ENCODE measurements at places on chromosomes 7 and 10. TPM values are rescaled to one million over a fixed set of nuclear protein-coding genes. Genes with fewer than 3 reads are reported as not detected.

DNA sequence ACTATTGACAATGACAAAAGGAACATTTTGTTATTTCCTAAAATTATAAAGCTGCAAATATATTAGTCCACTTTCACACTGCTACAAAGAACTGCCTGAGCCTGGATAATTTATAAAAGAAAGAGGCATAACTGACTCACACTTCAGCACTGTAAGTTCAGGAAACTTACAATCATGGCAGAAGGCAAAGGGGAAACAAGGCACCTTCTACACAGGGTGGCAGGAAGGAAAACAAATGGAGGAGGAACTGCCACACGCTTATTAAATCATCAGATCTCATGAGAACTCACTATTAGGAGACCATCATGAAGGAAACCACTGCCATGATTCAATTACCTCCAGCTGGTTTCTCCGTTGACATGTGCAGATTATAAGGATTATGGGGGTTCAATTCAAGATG, 203.1 kb downstream of the TPK1 start:
- no peak for DNase-seq

DNA sequence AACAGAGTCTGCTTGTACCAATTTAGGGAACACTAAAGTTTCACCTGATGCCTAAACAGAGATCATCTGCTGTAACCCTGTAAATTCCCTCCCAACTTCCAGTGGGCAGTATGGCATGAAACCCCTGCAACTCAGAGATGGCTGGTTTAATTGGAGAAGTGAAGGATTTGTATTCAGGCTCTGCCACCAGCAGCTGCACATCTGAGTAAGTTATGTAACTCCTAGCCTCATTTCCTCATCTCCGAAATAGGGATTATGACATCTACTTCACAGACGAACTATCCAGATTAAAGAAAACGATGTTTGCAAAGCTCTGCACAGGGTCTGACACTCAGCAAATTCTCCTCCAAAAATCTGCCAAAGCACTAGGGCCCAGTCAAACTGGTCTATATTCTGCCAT, 493.0 kb downstream of the KCNMA1 start:
- no peak for DNase-seq

GRCh38 chr10:31741473-31741872, 187.2 kb downstream of the ARHGAP12 start:
- no peak for DNase-seq

Gene AIMP2
- 50.6 TPM for total RNA-seq

DNA sequence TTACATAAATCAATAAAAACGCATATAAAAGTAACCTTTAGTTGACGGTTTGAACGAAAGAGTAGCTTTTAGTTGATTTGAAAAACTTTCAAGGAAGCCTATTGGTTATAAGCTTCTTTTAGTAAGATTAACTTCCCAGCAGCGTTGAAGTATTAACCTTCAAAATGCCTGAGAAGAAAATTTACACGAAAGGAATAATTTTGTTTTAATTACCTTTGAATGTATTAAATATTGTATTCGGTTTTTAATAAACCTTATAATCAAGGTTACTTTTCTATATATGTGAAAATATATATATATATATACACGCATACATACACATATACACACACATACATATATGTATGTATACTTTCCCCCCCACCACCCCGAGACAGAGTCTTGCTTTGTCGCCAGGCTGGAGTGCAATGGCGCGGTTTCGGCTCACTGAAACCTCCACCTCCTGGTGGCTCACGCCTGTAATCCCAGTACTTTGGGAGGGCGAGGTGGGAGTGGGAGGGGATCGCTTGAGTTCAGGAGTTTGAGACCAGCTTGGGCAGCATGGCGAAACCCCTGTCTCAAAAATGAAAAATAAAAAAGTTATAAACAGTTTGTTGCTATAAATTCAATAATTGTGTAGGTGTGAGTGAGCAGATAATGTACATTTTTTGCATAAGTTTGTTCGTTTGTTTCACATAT, 57.6 kb upstream of the EZH2 start:
- DNase-seq, result peak; percentile 68

Gene NANOS1
- 0.79 TPM for total RNA-seq

DNA sequence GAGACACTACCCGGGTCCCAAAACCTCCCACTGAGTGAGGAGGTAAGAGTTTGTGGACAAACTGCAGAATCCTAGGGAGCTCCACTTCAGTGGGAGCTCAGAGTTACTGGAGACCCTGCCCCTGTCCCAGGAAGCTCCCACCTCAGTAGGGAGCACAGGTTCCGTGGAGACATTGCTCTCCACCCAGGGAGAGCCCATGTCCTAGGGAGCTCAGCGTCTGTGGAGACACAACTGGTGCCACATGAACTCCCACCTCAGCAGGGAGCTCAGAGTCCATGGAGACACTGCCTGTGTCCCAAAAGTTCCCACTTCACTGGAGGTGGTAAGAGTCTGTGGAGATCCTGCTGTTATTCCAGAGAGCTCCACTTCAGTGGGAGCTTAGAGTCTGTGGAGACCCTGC, 6.3 kb downstream of the MYO1G start:
- DNase-seq, result no peak

DNA sequence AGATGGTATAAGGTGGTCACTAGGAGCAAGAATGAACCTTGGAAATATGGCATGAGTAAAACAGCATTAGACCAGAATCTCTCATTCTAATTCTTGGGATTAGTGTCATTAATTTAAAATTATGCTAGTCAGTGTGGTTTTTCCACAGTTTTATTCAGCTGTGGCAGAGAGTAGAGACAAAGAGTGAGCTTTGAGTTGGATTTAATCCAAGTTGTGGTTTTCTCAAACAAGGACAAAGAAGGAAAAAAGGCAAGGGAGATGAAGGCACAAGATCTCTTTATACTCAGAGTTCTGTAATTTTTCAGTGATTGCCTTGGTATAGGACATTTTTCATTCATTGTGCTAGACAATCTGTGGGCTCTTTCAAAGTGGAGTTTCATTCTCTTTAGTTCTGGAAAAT, 28.2 kb upstream of the AKAP9 start:
- no peak for DNase-seq

DNA sequence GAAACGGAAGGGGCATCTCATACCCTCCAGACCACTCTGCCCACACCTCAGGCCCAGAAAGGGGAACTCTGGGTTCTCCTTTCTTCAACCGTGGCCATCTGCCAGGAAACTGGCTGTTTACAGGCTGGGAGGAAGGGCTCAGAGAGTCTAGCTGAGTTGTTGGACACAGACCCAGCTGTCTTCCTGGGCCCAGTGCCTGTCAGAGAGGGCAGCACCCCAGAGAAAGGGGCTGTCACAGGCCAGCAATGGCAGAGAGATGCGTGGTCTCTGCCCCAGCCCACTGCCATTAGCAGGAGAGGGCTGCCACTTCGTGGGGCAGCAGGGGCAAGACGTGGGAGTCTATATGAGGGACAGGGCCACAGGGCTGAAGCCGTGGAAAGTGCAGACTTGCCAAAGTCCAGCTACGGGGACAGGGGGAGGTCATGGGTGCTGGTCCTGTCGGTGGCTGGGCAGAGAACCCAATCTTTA, 11.0 kb downstream of the GRID1 start:
- no peak for DNase-seq

- peak; percentile 74 for DNase-seq
These were observed 81.4 kb downstream of the ABI1 start for GRCh38 chr10:26779176-26779860.

- DNase-seq, result no peak
These were observed 122.5 kb downstream of the PTPN20 start for GRCh38 chr10:47033541-47034270.

- DNase-seq, result no peak
These were observed 37.3 kb downstream of the INPP5F start for GRCh38 chr10:119762805-119763798.

GRCh38 chr7:33186192-33186591, 56.8 kb downstream of the BBS9 start:
- peak; percentile 40 for DNase-seq

GRCh38 chr10:51843966-51844365, 144.6 kb upstream of the CSTF2T start:
- no peak for DNase-seq

Gene HKDC1
- 3.9 TPM for total RNA-seq

Measured in bronchial epithelial cell (primary cell).